NCI-H1417 treated with DMSO at 0.1 percent for 48 hours (cell line): ENCODE measurements at places on chromosomes 16 and 17.

DNA sequence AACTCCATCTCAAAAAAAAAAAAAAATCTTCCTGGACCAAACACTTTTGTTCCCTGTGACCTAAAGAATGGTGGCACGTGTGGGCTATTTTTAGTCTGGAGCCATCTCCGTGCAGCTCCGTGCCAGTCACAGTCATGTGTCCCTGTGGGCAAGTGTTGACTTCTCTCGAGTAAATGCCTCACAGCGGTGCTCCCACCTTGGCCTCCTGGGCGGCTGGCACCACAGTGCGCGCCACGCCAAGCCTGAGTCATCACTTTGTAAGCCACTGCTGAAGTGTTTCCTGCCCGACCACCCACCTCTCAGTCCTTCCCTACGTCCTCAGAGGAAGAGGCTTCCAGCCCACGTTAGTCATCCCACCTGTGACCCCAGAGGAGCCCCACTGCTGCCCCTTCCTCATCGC, 10.9 kb upstream of the HEXD start:
- DNase-seq, result no peak

DNA sequence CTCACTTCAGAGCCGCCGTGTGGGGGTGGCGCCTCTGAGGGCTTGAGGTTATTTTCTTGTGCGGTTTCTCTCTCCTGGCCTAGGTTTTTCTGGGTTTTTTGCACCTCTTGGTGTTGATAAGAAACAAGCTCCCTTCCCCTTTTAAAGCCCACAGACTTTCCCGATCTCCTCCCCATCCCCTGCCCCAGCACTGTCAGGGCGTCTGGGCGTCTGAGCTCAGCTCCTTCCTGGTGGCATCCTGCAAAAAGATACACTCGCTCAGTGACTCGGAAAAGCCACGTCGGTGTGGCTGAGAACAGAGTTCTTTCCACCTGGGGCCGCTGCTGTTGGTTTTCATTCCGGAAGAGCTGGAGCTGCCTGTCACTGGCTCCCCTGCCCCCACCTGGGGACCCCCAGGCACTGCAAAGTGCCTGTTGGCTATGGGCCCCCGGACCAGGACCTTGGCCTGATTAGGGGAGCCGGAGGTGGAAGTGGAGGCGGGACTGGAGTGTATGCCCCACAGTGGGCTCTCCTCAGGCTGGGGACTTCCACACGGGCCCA, 14.5 kb downstream of the BAIAP2 start:
- DNase-seq, result no peak

DNA sequence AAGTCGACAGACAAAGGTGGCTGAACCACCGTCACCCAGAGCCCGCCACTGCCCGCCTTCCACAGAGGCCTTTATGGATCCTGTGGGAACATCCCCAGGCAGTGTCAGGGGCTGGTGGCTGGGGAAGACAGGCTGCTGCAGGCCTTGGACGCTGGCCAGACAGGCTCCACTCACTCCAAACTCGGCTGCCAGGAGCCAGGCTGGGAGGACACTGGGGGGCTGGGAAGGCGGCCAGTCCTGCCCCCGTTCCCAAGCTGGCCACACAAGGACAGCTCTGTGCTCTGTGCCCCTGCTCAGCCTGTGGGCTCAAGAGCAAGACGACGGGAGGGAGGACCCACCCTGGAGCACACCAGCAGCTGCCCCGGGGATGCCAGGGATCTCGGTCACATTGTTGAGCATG, 7.6 kb upstream of the LCAT start:
- no peak for DNase-seq

- no peak for DNase-seq
Measured at GRCh38 chr17:16241906-16242399, 24.9 kb downstream of the PIGL start.

DNA sequence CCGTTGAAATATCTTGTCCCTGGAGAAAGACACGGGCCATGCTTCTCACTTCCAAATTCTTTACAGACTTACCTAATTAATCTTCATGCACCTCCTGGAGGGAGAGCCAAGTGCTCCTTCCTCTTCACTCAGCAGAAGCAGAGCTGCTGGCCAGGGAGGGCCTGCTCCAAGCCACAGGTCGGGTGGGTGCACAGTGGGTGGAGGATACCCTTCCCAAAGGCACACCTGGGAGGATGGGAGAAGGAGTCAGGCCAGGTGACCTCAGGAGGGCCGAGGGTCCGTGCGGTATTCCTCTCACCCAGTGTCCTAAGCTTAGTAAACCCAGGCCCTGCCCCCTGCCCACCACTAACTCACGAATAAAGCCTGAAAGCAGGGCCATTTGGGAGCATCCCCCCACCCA, 171.3 kb upstream of the RPL38 start:
- no peak for DNase-seq

DNA sequence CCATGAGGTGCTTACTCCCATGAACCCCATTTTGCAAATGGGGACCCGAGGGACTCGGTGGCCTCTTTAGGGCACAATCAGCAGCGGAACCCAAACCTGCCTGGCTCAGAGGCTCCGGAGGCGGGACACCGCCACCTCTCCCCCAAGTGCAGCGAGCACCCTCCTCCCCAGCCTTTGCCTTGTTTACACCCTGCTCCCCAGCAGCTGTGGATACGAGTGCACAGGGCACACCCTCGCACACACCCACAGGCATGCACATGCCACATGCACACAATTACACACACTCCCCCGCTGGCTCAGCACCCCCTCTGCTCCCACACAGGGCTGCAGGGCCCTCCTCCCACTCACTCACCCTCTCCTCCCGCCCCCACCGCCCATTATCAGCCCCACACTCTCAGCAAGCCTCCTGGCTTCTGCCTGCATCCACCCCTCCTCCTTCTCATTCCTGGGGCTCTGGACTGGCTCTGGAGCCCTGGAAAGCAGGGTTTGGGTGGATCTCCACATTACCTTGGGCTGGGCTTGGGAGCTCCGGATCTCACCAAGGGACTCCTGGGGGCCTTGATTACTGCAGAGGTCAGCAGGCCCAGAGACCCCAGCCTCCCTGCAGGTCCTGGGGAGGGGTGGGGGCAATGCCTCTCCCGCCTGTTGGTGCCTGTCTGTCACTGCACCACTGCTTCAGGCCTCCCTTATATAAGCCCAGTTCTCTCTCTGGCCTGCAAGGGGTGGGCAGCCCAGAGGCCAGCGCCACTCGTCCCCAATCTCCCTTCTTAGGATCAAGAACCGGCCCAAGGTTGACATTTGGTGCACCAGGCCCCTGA, 6.4 kb downstream of the PDK2 start:
- DNase-seq, result no peak

- no peak for DNase-seq
Measured at GRCh38 chr17:37180376-37180775, 195.4 kb upstream of the C17orf78 start.

- DNase-seq, result no peak
Measured at GRCh38 chr16:71711789-71712188, 12.7 kb downstream of the PHLPP2 start.

- DNase-seq, result no peak
Measured at GRCh38 chr17:40097087-40097486, 3.3 kb downstream of the NR1D1 start.

GRCh38 chr17:40524243-40524965, 23.0 kb upstream of the TNS4 start:
- DNase-seq, result no peak

DNA sequence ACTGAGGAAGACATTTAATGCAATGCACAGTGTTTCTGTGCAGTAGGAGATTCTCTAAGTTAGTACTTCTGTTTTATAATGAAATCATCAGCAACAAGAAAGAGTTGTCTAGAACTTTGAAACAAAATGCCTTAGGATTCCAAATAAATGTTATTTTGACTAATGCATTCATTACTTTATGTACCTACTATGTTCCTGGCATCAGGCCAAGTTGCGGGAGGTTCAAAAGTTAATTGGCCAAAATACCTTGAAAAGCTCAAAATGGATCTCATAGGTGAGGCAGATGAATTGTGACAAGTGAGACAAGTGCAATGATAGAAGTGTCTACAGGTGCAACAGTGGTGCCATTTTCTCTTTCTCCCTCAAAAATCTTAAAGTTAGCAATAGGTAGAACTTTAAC, 289.4 kb downstream of the TOX3 start:
- no peak for DNase-seq

- DNase-seq, result no peak
Measured at GRCh38 chr16:55492756-55493380, 13.9 kb downstream of the MMP2 start.

DNA sequence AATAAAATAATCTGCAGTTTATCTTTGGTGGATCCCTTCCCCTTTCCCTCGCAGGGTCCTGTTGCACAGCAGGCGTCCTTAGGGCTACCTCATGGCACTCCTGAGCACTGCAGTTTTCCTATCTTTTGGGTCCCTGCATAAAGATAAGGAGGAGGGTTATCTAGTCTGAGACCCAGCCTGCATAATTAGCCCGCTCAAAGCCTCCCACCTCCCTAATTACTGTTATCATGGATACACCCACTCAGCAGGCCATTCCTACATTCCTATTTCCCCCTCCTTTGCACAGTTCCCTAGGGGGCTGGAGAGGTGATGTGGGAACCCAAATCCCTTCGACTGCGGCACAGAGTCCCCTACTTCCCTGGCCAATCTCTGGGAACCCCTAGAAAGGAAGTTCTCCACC, 5.1 kb upstream of the CLUH start:
- no peak for DNase-seq

GRCh38 chr17:27526604-27527002, 70.4 kb downstream of the KSR1 start:
- DNase-seq, result no peak

- no peak for DNase-seq
Measured at GRCh38 chr16:1706386-1707192, 594 bp downstream of the MAPK8IP3 start.

- DNase-seq, result peak; percentile 24
Measured at GRCh38 chr17:980406-981291, 1.1 kb upstream of the NXN start.

DNA sequence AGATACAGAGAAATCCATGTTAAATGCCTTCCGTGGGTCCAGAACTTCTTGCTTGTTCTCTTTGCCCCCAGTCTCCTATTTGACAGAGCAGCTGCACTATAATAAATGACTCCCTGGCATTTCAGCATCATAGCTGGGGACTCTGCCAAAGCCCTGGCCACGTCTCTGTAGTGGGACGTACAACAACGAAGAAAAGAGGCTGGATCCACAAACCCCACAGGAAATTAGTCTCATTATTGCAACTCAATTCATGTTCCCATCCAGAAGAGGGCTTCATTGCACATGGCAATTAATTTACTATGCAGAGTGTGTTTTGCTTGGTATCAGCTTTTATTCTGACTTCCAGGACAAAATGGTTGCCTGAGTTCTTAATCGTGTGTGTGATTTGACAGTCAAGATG, 121.3 kb downstream of the CDH13 start:
- no peak for DNase-seq

DNA sequence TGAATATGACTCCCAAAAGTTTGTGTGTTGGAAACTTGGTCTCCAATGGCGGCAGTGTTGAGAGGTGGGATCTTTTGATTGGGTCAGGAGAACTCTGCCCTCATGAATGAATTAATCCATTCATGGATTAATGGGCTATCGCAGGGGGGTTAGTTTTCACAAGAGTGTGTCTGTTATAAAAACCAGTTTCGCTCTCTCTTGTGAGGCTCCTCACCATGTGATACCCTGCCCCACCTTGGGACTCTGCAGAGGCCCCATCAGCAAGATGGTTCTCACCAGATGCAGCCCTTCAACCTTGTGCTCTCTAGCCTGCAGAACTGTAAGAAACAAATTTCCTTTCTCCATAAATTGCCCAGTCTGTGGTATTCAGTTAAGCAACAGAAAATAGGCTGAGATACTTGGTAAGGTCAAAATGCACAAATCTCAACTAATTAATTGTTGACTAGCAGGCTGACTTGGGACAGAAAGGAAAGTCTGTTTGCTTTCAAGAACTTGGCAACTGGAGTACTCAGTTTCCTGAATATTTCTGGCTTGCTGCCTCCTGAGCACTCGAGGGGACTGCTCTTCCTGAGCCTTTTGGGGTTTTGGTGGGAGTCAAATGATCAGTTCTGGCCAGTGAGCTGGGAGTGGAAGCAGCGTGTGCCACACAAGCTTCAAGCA, 13.8 kb upstream of the CCL17 start:
- DNase-seq, result no peak

GRCh38 chr16:83994087-83994486, 26.0 kb downstream of the NECAB2 start:
- no peak for DNase-seq

- DNase-seq, result no peak
Measured at GRCh38 chr16:76303637-76304314, 26.6 kb downstream of the CNTNAP4 start.

DNA sequence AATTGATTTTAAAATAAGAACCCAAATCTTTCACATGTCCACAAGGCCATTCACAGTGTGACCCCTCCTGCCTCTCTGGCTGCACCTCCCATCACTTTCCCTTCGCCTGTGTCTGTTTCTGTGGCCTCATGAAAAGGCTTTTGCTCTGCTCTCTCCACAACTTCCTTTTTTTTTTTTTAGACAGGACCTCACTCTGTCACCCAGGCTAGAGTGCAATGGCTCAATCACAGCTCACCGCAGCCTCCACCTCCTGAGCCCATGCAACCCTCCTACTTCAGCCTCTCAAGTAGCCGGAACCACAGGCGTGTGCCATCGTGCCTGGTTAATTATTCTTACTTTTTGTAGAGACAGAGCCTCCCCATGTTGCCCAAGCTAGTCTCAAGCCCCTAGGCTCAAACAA, 197.1 kb downstream of the ABCC12 start:
- DNase-seq, result no peak

- DNase-seq, result no peak
Measured at GRCh38 chr16:84673561-84673960, 25.2 kb downstream of the KLHL36 start.

GRCh38 chr16:2216330-2216729, 1.7 kb upstream of the PGP start:
- DNase-seq, result no peak

DNA sequence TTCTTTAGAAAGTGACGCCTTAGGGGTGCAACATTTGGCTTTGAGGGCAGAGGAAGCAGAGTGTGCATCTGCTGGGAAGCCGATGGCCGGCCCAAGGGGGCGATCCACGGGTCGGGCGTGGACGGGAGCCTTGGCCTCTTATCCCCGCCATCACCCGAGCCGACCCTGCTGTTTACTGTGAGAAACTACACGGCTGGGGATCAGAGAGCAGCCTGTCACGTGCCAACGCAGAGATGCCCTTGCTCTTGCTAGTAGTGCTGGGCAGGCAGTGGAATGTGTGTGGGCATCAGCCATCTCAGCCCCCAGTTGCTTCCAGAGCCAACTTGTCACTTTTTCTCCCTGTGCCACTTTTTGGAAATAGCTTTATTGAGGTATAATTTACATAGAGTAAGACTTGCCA, 26.7 kb upstream of the ITGB4 start:
- DNase-seq, result no peak

- no peak for DNase-seq
Measured at GRCh38 chr17:60244656-60245055, 94.9 kb downstream of the CA4 start.
